Right atrium auricular region (tissue), 2 donors: ENCODE measurements at places on chromosomes 5 and 9. TPM values are rescaled to one million over a fixed set of nuclear protein-coding genes. Genes with fewer than 3 reads are reported as not detected.

The LRRC70 gene
- total RNA-seq, result 1.9 TPM

The CDK7 gene
- 11.3 TPM for total RNA-seq

The SPATA31E1 gene
- total RNA-seq, result not detected

The IFNA2 gene
- total RNA-seq, result not detected

The ARHGEF37 gene
- total RNA-seq, result 11.0 TPM
